ENCODE measurements at places on chromosomes 1 and 21.
A peak's percentile ranks its signal among the peaks of the same experiment; 100 is the strongest.

DNA sequence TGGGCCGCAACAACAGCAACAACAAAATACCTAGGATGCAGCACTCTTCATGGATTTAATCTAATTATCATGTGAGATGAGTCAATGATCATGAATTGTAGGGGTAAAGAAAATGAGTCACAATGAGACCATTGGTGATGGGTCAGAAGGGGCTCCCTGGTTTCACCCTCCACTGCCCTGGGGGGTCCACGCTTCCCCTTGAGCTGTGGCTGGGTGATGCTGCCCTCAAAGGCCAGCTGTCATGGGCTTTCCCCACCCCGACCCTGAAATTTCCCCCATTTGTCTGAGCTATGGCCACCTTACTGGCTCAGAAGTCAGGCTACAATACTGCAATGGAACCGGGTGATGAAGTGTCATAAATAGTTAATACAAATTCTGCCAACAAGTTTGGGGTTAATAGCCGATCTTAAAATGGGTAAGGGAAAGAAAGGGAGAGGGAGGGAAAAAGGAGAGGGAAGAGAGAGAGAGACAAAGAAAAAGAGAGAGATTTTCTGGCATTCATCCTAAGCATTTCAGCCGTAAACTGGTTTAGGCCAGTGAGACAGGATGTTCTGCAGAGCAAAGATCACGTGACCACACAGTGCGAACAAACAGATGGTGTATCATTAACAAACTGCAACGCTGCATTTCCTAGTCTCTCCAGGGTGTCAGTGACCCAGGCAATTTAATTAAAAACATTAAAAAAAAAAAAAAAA lies 143.4 kb upstream of the ERRFI1 start:
- peak; percentile 93 for DNase-seq

DNA sequence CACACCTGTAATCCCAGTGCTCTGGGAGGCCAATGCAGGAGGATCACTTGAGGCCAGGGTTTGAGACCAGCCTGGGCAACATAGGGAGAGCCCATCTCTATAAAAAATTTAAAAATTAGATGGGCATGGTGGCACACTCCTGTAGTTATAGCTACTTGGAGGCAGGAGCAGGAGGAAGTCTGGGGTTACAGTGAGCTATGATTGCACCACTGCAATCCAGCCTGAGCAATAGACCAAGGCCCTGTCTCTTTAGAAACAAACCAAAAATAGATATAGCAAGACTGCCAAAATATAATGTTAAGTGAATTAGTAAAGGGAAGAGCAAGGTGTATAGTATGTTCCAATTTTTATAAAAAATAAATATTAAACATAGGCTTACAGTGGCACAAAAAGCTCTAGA lies 28.8 kb downstream of the PLEKHO1 start:
- DNase-seq: no peak

DNA sequence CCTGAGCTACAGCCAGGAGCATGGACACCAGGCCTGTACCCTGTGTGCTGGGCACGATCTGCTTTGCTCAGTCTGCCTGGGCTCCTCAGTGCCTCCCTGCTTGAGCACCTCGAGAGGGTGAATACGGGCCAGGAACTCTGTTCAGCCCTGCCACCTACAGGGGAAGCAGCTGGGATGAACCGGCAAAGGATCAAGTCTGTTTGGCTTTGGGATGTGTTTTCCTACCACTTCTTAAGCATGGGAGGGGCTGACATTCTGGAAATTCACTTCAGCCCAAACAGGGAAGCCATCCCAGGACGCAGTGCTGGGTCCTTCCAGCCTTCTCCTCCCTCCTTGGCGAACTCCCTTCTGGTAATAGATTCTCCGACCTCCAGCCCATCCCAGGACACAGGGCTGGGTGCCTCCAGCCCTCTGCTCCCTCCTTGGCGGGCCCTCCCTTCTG lies 55.8 kb upstream of the SELENON start:
- peak; percentile 52 for DNase-seq

DNA sequence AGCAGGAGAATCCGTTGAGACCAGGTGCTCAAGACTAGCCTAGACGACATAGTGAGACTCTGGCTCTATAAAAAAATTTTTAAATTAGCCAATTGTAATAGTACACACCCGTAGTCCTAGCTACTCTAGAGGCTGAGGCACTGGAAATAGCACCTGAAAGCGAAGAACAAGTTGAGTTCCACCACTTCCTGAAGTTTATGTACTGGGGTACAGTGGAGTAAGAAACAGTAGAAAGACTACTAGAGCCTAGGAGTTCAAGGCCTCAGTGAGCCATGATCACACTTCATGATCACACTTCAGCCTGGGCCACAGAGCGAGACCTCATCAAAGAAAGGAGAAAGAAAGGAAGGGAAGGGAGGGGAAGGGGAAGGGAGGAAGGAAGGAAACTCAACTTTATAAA lies 19.8 kb downstream of the RSBN1 start:
- DNase-seq: no peak

- DNase-seq: peak; percentile 16
Measured at GRCh38 chr1:58818075-58818474, 34.2 kb upstream of the JUN start.

DNA sequence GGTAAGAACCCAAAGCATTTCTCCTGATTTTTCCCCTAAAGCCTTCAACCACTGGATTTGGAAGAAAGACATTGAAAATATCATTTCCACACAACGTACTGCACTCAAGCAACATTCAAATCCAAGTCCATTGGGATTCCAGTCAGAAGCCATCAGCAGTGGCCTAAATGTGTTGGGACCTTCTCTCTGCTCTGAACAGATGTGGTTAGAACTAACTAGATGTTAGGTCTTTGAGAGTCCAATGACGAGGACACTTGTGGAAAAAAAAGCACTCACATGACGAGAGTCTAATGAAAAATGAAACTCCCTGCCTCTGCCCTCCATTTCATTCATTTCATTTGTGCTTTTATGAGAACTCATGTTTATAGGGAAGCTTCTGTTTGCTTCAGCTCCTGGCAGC lies 382.3 kb downstream of the SIPA1L2 start:
- no peak for DNase-seq

All from NCI-H1694 treated with DMSO at 0.1 percent for 48 hours (cell line).